Body of pancreas (tissue), 4 donors: ENCODE measurements at places on chromosomes 2 and 18. TPM values are rescaled to one million over a fixed set of nuclear protein-coding genes. Genes with fewer than 3 reads are reported as not detected.

Gene FBXO36
- 2.0 TPM for total RNA-seq

Gene NETO1
- total RNA-seq: not detected

- H3K4me3 ChIP-seq: no peak overlapping the region
- H3K36me3 ChIP-seq: no peaks in the 10 kb centered on the region
- no peaks in the 10 kb centered on the region for H3K27me3 ChIP-seq
- no peaks in the 10 kb centered on the region for H3K4me1 ChIP-seq
- DNase-seq: no peak
Observed at GRCh38 chr2:36277146-36277808, 78.3 kb upstream of the CRIM1 start.

GRCh38 chr2:28343971-28344715 lies 48.5 kb upstream of the FOSL2 start:
- H3K4me3 ChIP-seq: no peak overlapping the region
- H3K36me3 ChIP-seq: no peaks in the 10 kb centered on the region

DNA sequence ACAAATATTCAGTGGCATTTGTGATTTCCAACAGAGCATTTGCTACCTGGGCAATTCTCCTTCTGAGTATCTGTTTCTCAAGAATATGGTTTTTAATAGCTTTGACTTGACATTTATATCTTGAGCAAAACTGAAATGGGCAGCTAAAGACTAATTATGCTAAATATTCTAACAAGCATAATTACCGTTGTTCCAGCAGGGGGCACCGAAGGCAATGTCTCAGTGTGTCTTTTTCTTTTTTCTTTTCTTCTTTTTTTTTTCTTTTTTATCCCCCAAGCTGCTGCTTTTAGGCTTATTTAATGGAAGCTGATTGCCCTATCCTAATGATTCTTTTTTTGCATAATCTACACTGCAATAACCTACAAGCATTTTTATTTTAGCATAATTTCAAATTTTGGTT lies 138.9 kb upstream of the NABP1 start:
- DNase-seq: peak; percentile 10
- H3K27ac ChIP-seq: no peak overlapping the region
- H3K36me3 ChIP-seq: no peaks in the 10 kb centered on the region
- H3K27me3 ChIP-seq: no peaks in the 10 kb centered on the region
- no peaks in the 10 kb centered on the region for H3K4me1 ChIP-seq

- no peaks in the 10 kb centered on the region for H3K36me3 ChIP-seq
- H3K27me3 ChIP-seq: no peaks in the 10 kb centered on the region
- DNase-seq: no peak
- peaks cover 4% of the 10 kb centered on the region for H3K4me1 ChIP-seq
- no peak overlapping the region for H3K27ac ChIP-seq
- no peak overlapping the region for H3K4me3 ChIP-seq
Observed at GRCh38 chr18:55861266-55861665, 273.3 kb upstream of the TCF4 start.

DNA sequence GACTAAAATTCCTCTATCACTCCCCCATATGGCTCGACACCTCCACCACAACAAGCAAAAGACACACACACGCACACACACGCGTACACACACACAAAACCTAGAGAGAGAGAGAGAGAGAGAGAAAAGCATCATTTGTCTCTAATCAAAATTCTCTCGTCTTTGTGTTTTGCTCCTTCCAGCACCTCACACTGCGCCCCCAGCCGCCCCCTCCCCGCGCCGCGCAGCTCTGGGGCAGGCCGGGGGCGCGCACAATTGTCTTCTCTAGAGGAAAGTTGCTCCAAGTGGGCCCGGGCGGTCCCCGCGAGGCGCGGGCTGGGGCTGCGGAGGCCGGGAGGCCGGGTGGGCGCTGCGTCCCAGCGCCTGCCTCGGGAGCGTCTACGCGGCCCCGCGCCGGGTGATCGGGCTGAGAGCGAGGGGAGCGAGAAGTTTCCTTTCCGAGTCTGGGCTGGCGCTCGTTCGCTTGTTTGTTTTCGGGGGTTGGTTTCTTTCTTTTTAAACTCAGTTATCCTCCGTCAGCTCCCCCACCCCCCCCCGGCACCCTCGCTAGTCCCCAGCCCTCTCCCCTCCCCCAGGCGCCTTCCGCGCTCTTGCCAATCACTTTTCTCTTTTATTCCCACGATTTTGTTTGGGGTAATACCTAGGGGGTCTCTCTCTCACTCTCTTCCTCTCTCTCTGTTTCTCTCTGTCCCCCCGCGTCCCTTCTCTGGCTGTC lies 4.1 kb downstream of the ZEB2 start:
- no peak overlapping the region for H3K4me3 ChIP-seq
- peaks cover 21% of the 10 kb centered on the region for H3K4me1 ChIP-seq
- peak overlapping the region; percentile 71 for H3K27ac ChIP-seq
- H3K36me3 ChIP-seq: no peaks in the 10 kb centered on the region
- peak; percentile 11 for DNase-seq

DNA sequence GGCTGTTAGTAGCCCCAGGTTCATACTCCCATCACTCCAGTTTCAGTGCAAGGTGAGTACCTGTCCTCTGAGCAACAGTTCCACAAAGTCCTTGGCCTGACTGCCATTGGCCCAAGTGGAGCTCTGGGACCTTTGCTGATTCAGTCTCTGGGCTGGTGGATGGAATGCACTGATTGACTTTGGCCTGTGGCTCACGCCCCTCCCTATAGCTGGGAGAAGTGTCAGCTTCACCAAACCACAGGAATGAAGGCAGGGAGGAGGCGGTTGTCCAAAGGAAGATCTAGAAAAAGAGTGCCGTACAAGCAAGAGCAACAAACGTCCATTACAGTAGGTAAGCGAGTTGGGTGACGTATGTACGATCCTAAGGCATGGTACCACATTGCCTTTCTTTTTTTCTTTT lies 34.0 kb downstream of the QPCT start:
- no peak overlapping the region for H3K27ac ChIP-seq
- H3K4me1 ChIP-seq: no peaks in the 10 kb centered on the region
- no peak for DNase-seq
- no peaks in the 10 kb centered on the region for H3K36me3 ChIP-seq
- no peak overlapping the region for H3K4me3 ChIP-seq
